ENCODE measurements at places on chromosomes 4 and X.
A peak's percentile ranks its signal among the peaks of the same experiment; 100 is the strongest.

DNA sequence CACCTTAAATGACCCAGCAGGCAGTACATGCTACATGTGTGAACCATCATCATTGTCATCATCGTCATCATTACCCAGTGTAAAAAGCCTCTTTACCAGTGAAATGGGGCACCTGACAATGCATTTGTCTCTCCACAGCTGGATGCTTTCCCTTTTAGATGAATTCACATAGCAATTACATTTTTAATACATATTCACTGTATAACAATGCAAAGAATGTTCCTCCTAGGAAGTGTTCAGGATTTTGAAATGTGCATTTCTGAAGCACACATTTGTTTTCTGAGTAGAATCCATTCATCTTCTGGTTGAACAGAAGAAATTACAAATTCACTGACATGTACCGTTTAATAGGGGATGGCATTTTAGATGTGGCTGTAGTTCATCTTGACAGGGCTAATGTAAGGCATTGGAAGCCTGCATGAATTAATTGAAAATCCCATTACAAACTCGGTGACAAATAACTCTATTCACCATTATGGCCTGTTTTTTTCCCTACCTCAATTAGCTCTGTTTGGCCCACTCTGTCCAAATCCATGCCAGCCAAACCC is 111.1 kb downstream of the SH3RF1 start:
- DNase-seq: no peak

DNA sequence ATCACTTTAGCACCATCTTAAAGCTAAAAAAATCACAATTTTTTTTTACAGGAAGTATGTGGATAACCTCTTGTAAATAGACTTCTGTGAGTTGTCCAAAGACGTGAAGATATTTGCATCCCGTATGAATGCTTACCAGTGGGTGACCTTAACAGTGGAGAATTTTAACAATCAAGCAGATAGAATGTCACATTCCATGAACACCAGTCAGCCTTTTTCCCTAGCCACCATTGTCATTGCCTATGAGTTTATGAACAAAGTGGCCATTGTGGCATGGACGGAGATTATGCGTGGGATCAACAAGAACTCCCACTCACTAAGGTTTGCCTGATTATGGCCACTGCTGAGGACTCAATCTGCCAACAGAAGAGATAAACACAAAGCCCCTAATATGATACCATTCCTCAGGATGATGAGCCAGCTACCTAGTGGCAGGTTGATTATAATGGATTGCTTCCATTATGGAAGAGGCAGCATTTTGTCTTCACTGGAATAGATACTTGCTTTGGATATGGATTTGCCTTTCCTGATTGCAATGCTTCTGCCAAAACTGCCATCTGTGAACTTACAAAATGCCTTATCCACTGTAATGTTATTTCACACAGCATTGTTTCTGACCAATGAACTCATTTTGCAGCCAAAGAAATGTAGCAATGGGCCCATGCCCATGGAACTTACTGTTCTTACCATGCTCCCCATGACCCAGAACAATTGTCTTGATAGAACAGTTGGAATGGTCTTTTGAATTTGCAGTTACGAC is 830.9 kb upstream of the NDST4 start:
- no peak for DNase-seq

GRCh38 chr4:10461850-10462400 is 4.7 kb upstream of the ZNF518B start:
- no peak for DNase-seq

DNA sequence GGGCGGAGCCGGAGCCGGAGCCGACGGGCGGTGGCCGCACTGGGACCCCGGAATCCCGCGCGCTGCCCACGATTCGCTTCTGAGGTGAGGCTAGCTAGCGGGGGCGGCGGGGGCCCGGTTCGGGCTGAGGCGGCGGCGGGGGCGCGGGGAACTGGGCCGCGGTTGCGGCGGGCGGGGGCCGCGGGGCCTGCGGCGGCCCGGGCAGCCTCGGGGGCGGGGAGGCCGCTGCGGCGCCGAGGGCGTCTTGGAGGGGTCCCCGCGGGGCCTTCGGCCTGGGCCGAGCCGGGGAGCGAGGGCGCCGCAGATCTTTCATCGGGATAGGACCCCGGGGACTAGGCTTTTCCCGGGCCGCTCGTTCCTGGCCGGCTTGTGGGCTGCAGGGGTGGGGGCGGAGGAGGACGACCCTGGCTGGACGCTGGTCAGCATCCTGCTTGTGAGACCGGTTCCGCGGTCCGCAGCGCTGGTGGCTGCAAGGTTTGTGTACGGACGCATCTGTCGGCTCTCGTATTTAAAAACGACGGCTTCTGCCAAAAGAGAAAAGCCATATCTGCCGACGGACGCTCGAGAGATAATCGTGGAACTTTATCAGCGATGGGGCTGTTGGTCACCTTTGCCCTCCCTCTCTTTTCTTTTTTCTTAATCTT is 419 bp downstream of the ADD1 start:
- peak; percentile 66 for DNase-seq

- DNase-seq: no peak
Measured at GRCh38 chr4:27666943-27667342, 806.3 kb downstream of the STIM2 start.

GRCh38 chrX:154061801-154062200 is 35.7 kb downstream of the MECP2 start:
- no peak for DNase-seq

DNA sequence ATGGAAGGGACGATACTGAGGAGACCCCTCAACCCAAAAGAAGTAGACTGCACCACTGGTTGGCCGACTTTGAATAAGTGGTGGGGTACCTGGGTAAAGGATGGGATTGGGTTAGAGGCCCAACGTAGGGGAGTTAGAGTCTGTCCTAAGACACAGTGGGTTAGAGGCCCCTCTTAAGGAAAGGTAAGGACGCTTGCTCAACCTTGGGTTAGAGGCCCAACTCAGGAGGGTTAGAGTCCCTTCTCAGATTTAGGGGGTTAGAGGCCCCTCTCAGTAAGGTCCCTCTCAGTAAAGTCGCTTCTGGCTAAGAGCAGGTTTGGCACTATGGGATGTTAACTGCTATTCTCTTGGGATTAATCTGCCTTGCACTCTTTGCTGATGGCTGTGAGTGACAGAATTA is 81.3 kb downstream of the ACOX3 start:
- DNase-seq: peak; percentile 5
